ENCODE measurements at places on chromosomes 11 and 22. TPM values are rescaled to one million over a fixed set of nuclear protein-coding genes. Genes with fewer than 3 reads are reported as not detected.

Gene MS4A4A
- total RNA-seq, result not detected

Gene TMEM132A
- 0.47 TPM for total RNA-seq

Gene WDR74
- 53.8 TPM for total RNA-seq

Gene DEFB131B
- total RNA-seq, result not detected

Gene TH
- total RNA-seq, result not detected

Gene LRRC56
- 2.1 TPM for total RNA-seq

Gene SLC6A5
- not detected for total RNA-seq

Gene SMC1B
- 0.58 TPM for total RNA-seq

Gene CRYBB3
- 0.57 TPM for total RNA-seq

Gene COA4
- 54.4 TPM for total RNA-seq

Gene PTPN5
- total RNA-seq, result not detected

Gene GLB1L2
- total RNA-seq, result 1.6 TPM

Gene SYCE3
- 0.87 TPM for total RNA-seq

Gene TREH
- not detected for total RNA-seq

Gene TFIP11
- total RNA-seq, result 52.5 TPM

Gene MRPL40
- total RNA-seq, result 19.9 TPM

Gene VWCE
- 1.7 TPM for total RNA-seq

Gene FAT3
- not detected for total RNA-seq

Gene PATE4
- total RNA-seq, result not detected

Gene SEC14L6
- total RNA-seq, result not detected

Gene FAM227A
- total RNA-seq, result 0.02 TPM

Gene DEPDC7
- total RNA-seq, result 1.6 TPM

Gene PRAME
- total RNA-seq, result not detected
